Astrocyte of the spinal cord (primary cell): ENCODE measurements at places on chromosomes 3 and 15.

- no peak for DNase-seq
Observed at GRCh38 chr3:100548053-100548452, 55.6 kb downstream of the TMEM45A start.

DNA sequence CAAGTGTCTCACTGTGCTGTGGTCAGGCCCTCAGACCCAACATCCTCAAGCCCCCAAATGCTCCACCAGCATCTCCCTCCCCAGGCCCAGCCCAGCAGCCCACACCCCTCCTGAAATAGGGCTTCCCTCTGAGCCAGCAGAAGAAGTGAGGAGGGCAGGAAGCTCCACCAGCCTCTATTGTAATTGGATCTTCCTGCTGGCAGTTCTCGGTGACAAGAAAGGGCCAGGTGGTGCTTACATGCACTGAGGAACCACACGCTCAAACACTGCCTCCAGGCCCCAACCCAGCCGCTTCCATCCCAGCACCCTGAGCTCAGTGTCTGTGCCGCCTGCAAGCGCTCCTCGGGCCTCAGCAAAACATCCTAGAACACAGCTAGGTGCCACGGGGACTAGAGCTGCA, 96.7 kb downstream of the ATP10A start:
- DNase-seq: no peak

- DNase-seq: no peak
Observed at GRCh38 chr3:15181963-15182362, 24.1 kb upstream of the CAPN7 start.

- no peak for DNase-seq
Observed at GRCh38 chr3:71725271-71725991, at the start of gene EIF4E3. Gene EIF4E3 (minus strand): TSS chr3:71725402. CDS start chr3:71725367, 35 bp downstream.

- DNase-seq: peak; percentile 37
Observed at GRCh38 chr3:187922704-187923416, 177.6 kb upstream of the BCL6 start.

DNA sequence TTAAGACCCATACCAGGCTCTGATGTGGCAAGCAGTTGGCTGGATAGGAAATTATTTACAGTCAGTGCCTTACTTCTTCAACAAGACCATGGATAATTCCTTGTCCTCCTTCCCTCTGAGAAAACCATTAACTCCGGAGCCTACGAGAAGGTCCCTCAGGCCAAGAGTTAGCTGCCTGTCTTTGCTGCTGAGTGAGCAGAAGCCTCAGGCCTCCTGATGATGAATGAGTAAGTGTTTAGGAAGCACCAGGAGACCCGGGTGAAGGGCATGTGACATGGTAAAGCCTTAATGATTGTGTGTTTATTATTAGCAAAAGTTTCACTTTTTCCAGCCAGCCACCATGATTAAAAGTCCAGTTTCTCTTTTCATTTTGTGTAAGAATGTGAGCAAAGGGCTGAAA, 174.9 kb upstream of the TOPAZ1 start:
- DNase-seq: no peak

DNA sequence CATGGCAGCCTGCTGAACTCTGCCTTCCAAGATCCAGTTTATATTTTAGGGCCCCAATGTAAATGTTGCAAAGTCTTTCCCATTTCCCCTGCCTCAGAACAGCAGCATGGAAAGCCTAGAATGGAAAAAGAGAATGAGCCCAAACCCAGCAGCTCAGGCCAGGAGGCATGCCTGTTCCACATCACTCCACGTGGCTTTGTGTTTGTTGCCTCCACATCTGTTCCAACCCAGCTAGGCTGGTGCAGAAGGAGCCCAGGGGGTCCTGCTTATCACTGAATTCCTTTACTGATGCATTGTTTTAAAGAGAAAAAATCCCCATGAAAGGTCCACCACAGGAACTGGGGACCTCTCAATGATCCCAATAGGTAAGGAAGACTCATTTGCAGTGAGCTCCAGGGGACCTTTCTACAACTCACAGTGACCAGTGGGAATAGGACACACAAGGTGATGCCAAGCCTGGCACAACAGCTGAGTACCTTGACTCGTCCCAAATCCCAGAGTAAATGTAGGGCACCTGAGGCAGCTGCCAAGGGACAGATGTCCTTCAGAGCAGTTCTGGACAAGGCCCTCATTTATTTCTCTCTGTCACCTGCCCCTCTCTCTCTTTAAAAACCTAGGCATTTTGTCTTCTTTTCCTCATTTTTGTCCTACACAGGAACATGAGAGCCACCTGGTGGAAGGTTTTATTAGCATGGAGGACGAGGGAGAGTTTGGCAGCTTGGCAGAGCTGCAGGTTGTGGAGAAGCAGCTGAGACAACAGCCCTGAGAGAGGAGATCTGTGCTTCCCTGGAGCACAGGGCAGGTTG, 41.7 kb upstream of the ADAMTS17 start:
- DNase-seq: peak; percentile 3

GRCh38 chr3:134699141-134699711, 48.4 kb upstream of the KY start:
- DNase-seq: no peak

DNA sequence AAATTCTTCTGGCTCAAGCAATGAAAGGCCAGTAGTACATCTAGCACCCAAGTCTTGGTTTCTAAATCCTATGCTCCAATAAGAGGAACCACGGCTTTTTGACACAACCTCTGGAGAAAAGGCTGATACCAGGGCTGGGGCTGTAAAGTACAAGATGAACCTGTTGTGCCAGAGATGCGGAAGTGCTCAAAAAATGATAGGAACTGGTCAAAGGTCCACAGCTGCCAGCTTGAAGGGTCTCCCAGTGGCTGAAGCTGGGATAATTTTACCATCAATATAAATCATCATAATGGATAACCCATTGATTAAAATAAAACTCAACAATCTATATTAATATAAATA, 558 bp upstream of the NCEH1 start:
- DNase-seq: no peak

DNA sequence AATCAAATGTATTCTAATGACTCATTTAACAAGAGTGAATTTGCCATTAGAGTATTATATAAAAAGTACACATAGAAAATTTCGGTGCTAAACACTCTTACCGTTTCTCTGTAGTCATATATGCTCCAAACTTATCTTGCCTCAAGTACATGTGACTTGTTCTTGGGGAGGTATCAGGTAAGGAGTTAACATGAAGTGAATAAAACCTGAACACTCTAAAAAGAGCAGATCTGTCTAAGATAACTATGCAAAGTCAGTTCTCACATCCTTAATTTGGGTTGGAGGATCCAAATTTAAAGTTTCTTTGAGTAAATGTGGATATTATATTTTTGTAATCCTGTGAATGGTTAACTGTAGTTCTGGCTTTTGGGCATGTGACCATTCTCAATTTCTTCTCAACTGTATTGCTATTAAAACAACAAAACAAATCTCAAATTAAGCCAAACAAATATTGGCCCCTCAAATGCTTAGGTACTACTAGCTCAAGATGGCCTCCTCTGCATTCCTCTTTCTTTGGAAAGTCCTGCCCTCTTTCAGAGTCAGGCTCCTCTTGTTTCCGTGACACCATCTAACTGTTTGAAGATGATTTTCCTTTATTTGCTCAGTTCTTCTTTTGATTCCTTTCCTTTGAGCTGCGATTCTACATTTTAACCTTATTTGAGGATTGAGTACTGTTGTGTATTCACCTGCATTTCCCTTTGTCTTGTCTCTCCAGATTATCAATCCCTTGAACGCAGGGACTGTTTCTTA, 4.2 kb downstream of the EDEM1 start:
- DNase-seq: no peak

GRCh38 chr3:177569875-177570657, 372.8 kb upstream of the TBL1XR1 start:
- DNase-seq: no peak

GRCh38 chr3:113266738-113267137, 55.4 kb downstream of the BOC start:
- DNase-seq: no peak
